ENCODE measurements at places on chromosomes 3 and 15.

DNA sequence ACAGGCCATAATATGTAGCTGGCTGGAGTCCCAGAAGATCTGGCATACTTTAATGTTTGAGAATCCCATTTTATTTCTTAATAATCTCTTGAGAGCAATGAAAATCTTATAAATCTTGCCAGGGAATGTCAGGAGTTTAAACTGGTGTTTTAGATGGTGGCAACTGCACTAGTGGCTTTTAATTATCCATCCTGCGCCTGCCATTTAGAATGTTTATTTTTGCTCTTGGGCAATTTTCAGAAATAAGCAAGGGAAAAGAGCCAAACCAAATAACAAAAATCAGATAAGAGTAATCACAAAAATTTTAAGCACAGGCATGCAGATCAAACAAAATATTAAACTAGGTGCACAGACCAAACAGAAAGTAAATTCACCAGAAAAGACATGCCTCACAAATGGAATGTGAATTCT, 41.9 kb upstream of the UBP1 start:
- DNase-seq, result no peak

- DNase-seq, result no peak
These were observed 7.6 kb upstream of the RCCD1 start for GRCh38 chr15:90946941-90947576.

GRCh38 chr3:12751571-12751970, 7.5 kb downstream of the TMEM40 start:
- DNase-seq, result no peak

GRCh38 chr3:124611520-124611919, 118.7 kb upstream of the UMPS start:
- no peak for DNase-seq

DNA sequence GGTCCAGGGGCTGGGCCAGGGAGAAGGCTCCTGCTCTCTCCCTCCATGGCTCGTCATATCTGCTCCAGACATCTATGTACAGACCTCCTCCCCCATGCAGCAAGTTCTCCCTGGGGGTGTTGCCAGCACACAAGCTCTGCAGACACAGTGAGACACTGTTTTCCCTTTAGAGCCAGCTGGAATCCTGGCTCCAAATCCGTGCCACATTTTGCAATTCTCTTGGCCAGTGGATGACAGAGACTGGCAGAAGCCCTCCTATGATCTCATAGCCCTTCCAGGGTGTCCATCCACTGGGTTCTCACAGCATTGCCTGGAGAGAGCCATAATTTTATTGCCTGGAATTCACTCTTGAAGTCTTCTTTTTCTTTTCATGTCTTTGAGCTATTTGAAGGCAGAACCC, 203.9 kb downstream of the TLE3 start:
- DNase-seq, result no peak

DNA sequence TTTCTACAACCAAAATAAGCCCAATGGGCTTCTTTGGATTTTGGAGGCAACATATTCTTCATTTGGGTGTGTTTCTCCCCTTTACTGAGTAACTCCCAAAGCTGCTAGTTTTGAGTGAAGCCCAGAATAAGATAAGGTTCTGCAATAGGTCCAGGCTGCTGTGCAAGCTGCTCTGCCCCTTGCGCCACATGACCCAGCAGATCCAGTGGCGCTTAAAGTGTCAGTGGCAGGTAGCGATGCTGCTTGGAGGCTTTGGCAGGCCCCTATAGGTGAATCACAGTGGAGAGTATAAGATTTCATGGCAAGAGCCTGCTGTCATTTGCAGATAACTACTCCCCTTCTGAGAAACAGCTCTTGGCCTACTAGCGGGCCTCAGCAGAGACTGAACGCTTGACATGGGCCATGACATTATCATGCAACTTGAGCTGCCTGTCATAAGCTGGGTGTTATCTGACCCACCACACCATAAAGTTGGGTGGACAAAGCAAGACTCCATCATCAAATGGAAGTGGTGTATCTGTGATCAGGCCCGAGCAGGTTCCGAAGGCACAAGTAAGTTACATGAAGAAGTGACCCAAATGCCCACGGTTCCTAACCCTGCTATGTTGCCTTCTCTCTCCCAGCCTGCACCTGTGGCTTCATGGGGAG, 88.4 kb upstream of the OXTR start:
- no peak for DNase-seq

DNA sequence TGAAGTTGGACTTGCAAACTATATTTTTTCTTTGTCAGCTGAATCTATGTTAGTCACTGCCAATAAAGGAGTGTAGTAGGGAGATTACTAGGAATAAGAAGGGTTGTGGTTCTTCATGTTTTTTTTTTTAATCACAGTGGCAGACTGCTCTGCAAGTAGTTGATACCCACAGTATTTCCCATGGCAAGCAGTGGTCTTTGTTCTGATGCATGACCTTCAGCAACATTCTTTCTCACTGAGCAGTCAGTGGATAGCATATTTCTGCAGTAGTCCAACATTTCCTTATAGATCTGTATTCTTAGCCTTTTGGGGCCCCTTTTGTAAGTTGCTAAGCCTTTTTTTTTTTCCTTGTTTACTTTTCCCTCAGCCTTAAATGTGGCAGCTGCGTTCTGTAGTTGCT, 151.1 kb downstream of the DOCK3 start:
- no peak for DNase-seq

Measured in HL-60 (cell line).